ENCODE measurements at places on chromosomes 2 and 18.
A peak's percentile ranks its signal among the peaks of the same experiment; 100 is the strongest.

DNA sequence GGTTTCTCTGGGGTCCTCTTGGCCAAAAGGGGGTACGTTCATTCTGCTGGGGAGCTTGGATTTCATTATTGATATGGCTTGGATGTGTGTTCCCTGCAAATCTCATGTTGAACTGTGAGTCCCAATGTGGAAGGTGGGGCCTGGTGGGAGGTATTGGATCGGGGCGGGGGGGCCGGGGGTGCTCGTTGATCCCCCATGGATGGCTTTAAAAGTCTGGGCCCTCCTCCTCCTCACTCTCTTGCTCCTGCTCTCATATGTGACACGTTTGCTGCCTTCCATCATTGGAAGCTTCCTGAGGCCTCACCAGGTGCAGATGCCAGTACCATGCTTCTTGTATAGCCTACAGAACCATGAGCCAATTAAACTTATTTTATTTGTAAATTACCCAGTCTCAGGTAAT, 11.8 kb downstream of the DBI start:
- DNase-seq = no peak

DNA sequence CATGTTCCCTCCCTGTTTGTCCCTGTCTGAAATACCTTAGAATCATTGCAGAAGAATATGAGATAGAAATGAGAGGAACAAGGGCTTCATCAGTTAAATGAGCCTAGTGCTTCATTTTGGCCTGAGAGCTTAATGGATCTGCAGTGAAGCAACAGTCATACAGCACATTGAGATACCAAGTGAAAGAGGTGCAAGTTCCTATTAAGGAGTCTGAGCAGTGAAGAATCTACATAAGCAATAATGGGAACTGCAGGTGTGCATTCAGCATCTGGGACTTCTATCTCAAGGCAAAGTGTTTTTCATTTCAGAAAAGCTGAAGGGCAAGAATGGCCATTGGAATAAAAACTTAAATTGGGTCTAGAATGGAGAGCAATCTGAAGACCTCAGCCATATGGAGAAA, 323.2 kb upstream of the SLC39A10 start:
- no peak for DNase-seq

- DNase-seq = no peak
These were observed 55.7 kb downstream of the RTP5 start for GRCh38 chr2:241925277-241925676.

- no peak for DNase-seq
These were observed 318.9 kb upstream of the TFPI start for GRCh38 chr2:187873132-187873531.

- no peak for DNase-seq
These were observed 43.0 kb upstream of the PID1 start for GRCh38 chr2:229314117-229314516.

- no peak for DNase-seq
These were observed 163.0 kb downstream of the NCKAP5 start for GRCh38 chr2:133405252-133405651.

- no peak for DNase-seq
These were observed 425.2 kb downstream of the METTL4 start for GRCh38 chr18:2146092-2146491.

GRCh38 chr2:207240649-207241048, 74.9 kb upstream of the KLF7 start:
- DNase-seq = no peak

GRCh38 chr2:189412330-189412953, 28.8 kb upstream of the WDR75 start:
- DNase-seq = peak; percentile 31

- no peak for DNase-seq
These were observed 662.3 kb downstream of the IRS1 start for GRCh38 chr2:226137201-226137811.

- DNase-seq = no peak
These were observed 18.8 kb downstream of the ZNF385B start for GRCh38 chr2:179842498-179843153.

- DNase-seq = no peak
These were observed 113.2 kb upstream of the CHAC2 start for GRCh38 chr2:53654396-53654795.

GRCh38 chr2:168196764-168197180, 50.6 kb downstream of the STK39 start:
- no peak for DNase-seq

DNA sequence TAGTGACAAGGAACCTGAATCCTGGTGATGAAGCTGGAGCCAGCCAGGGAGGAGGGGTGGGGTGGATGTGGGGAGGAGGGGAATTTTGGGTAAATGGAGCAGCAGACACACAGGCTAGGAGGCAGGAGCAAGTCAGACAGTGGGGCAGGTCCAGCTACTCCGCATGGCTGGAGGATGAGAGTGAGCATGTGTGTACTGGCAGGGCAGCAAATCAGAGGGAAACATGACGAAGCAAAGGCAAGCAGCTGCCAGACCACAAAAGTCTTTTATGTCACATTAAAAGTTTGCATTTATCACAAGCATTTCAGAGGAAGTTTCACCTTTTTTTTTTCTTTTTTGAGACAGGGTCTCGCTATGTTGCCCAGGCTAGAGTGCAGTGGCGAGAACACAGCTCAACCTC, 11.9 kb upstream of the KIDINS220 start:
- DNase-seq = no peak

- DNase-seq = no peak
These were observed 197.4 kb upstream of the FAM98A start for GRCh38 chr2:33796511-33796910.

DNA sequence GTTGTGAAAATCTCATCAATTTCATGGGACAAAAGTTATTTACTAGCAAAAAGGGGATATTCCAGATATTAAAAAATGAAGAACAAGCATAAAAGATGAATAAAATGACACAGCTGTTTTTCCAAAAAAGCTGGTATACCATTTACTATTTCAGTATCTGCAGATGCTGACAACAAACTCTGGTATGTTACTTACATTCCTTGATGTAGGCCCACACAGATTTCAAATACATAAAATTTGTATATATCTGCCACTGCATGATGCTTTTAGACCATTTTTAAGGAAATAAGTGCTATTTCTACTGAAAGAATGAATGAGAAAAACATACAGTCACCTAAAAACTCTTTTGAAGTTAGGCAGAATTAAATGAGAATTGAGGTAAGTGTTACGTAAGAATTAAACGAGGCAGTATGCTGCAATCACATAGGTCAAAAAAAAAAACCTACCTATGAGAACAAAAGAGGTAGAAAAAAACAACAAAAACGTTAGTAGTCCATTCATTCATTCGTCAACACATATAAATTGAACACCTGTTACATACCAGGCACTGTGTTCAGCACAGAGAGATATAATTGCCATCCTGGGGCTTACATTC, 32.5 kb downstream of the ARL5A start:
- no peak for DNase-seq

- no peak for DNase-seq
These were observed 35.4 kb downstream of the SLC8A1 start for GRCh38 chr2:40416486-40416885.

- no peak for DNase-seq
These were observed 1.1 kb upstream of the NEDD4L start for GRCh38 chr18:58042826-58043490.

DNA sequence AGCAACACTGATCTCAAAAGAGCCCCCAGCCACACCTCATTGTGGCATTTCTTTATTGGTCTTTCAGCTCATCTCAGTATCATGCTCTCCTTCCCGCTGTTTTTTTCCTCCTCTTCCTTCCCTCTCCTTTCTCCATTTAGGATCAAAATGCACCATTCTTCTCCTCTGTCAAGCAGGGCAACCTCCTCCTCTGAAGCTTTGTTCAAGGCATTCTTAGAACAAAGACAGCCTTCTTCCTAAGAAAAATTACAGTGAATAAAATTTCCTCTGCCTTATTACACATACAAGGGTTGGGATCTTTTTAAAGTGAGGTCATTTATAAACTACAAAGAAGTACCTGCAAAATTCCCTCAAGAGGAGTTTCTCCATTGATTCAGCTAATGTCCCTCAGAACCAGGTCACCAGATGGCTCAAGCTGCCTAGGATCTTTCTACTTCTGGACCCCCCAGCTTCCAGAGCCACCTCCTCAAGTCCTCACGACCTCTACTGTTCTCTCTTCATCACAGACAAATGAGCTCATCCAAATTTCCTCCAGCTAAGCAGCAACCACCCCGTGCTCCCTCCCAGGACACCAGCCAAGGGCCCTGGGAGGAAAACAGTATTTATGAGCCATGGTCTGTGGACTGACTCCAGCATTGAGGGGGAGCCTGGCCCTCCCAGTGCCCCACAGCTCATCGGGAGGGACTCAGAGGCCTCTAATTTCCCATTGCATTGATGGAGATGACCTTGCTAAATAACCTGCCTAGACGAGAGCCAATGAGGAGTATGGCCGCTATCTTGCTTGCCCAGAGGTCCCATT, 18.0 kb downstream of the SFXN5 start:
- no peak for DNase-seq

- no peak for DNase-seq
These were observed 205.7 kb downstream of the BCL11A start for GRCh38 chr2:60347781-60348180.

GRCh38 chr2:158325782-158326340, 130.7 kb downstream of the CCDC148 start:
- no peak for DNase-seq

DNA sequence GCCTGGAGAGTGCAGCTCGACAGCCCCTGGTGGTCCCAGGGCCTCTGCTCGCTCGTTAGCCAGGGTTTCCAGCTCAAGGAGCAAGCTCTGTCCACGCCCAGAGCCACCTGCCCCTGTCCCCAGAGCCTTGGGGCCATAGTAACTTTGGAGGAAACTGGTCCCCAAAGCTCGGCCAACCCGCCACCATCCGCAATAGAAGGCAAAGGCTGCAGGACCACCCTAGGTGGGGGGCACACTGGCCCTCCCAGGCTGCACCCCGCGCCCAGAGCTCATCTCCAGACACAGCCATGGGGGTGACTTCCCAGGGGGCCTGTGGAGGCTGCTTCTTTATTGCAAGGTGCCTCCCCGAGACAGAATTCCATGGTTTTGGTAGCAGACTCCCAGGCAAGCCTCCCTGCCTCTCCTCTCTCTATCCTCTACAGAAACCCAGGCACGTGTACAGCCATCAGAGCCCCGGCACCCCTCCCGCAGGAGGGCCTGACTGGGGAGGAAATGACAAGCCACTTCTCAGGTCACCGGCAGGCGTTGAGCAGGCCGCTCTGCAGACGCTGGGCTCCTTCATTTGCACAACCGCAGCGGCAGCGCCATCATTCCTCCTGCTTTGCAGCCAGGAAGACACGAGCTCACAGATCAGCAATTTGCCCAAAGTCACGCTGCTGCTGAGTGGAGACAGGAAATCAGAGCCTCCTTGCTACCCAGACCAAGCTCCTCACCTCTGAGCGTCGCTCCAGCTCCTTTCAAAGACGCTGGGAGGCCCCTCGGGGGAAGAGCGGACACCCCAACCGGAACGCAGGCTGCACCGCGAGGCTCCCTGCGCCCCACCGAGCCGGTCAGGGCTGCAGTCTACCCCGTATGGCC, 80.2 kb downstream of the NDUFA10 start:
- DNase-seq = no peak

GRCh38 chr2:233131936-233132720, 72.0 kb downstream of the INPP5D start:
- no peak for DNase-seq

DNA sequence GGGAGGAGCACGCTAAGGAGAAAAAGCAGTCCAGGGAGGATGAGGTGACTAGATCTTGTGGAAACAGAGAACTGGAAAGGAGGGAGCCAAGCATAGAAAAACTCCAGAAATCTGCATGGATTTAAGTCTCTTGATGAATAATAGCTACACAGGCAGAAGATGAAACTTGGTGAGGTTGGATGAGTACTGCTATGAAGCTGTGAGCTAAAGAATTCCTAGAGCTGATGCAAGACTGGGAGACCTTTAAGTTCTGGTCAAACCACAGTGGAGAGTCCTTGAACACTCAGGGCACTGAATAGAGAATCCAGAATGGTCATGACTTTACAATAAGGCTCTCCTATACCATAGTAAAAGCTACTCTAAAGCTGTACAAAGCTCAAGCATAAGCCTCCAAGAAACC, 18.4 kb upstream of the PIEZO2 start:
- no peak for DNase-seq

DNA sequence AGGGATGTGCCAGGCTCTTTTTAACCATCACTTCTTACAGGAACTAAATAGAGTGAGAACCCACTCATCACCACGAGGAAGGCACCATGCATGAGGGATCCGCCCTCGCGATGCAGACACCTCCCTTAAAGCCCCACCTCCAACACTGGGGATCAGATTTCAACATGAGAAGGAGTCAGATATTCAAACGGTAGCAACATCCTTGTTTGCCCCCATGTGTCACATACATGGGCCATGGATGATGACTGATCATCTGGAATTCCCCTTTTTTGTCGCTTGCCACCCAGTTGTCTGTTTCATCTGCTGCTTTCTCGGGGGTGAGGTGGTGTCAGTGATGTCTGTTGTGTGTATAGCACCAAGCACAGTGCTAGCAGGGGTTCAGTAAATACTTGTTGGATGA, 57.9 kb downstream of the NCK2 start:
- peak; percentile 52 for DNase-seq

DNA sequence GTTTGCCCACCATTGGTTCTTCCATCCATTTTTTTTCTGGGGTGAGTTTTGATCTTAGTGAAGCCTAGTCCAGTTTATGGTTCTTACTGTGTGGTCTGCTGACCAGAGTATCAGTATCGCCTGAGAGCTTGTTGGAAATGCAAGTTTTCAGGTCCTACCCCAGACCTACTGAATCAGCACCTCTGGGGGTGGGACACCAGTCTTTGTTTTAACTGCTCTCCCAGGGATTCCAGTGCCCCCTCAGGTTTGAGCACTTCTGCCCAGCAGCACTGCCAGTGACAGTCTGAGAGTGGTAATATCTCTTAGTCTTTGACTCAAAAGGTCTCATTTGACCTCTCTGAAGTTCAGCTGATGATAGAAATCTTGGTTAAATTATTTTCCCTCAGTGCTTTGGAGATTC, 269.3 kb downstream of the ALPK2 start:
- no peak for DNase-seq

DNA sequence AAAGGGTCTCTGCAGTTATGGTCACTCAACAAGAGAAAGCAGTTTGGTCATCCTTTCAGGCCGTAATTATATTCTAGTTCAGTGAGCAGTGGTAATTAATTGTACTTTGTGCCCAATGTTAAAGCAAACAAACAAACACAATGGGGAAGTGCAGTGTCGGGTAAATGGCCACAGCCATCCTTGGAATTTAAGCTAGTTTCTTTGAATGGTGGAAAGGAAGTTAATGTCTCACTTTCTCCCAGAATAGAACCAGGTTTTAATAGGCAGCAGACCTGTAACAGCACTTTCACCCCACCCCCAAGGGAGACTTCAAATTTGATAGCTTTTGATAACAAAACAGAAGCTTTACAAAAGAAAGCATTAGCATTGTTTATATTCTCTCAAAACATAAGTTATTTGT, 20.0 kb upstream of the ITGAV start:
- no peak for DNase-seq

GRCh38 chr2:62654423-62654791, 51.1 kb upstream of the EHBP1 start:
- DNase-seq = no peak
